ENCODE measurements at places on chromosomes 7 and 10.

DNA sequence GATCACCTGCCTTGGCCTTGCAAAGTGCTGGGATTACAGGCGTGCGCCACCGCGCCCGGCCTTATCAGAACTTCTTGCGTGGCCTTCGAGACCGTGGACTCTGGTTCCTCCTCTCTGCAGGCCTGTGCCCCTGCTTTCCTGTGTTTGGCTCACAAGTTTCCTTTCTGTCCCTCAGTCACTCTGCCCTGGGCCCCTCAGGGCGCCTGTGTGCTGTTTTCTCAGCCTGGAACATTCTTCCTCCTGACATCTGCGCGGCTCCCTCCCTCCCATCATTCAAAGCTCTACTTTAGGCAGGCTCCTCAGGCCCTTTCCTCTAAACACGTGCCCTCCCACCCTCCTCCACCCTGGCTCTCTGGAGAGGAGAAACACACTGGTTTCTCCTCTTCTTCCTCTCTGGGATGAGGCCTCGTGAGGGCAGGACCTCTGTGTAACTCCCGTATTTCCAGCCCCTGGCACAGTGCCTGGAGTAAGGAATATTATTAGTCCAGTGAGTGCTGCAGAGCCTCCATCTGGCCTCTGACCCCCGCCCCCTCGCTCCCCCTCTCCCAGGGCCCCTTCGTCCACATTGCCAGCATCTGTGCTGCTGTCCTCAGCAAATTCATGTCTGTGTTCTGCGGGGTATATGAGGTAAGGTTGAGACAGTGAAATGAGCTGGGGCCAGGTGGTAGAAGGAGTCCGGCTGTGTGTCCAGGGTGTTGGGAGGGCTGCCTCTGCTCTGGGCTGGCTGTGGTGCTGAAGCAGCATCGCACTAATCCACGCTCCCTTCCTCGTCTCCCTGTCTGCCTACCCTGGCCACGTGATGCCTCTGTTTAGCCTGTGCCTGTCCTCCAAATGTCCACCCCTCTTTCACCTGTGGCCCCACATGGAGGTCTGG lies 7.1 kb downstream of the CLCN1 start:
- no peak for DNase-seq

DNA sequence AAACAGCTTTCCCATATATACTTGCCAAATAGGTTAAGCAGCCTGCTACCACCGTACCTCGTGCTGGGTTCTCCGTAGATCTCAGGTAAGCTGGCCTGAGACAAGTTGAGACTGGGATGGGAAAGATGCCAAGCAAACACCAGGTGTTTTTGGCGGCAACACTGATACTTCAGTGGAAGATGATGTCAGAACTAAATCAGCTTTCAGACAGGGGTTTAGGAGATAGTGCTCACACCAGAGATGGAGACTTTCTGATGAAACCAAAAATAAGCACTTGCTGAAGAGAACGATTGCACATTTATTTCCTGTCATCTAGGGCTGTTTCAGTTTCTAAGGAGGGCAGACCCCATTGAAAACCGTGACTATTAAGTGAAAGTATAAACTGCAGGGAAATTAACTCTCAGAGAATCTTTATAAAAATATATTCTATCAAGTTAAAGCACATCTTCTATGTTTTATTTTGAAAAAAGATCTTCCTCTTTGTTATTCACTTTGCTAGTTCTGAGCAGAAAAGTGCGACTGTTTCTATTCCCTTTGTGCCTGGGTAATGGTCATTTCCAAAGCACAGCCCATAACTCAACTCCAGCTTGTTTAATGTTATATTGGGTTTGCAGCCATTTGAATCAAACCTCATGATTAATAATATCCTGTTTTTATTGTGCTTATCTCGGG lies 149.9 kb downstream of the CPED1 start:
- no peak for DNase-seq

GRCh38 chr10:24465124-24465874 lies 256.4 kb downstream of the KIAA1217 start:
- no peak for DNase-seq

DNA sequence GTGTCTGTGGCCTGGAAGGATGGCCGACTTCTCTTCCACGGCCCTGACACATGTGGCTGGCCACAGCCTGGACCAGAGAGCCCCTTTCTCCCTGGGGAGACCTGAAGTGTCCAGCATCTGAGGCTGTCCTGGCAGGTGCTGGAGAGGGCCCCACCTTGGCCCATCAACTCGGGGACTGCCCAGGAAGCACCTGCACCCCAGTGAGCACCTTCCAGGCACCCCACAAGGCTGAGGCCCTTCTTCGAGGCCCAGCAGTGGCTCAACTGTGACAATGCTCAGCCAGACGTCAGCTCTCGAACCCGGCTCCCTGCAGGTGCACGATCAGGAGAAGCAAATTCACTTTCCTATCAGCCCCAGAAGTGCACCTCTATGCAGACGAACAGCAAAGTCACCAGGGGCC lies 24.3 kb downstream of the RGS10 start:
- DNase-seq, result no peak

DNA sequence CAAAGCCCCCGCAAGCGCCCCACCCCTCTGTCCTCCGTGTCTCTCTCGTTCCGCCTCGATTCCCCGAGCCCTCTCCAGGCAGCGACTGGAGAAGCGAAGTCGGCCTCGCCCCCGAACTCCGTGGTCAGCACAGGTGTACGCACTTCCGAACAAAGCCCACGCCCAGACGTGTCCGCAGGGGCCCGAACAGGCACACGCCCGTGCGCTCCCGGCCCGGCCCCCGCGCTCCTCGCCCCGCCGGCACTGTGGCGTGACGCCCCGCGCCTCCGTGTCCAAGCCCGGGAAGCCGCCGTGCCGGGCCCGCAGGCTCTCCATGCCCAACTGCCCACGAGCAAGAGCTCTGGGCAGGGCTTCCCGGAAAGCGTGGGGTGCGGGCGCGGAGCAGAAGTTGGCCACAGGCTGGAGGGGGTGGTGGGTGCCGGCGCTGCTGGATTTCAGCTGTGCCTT lies 662 bp downstream of the NRCAM start:
- DNase-seq, result no peak
